ENCODE measurements at places on chromosomes 3 and 15.

DNA sequence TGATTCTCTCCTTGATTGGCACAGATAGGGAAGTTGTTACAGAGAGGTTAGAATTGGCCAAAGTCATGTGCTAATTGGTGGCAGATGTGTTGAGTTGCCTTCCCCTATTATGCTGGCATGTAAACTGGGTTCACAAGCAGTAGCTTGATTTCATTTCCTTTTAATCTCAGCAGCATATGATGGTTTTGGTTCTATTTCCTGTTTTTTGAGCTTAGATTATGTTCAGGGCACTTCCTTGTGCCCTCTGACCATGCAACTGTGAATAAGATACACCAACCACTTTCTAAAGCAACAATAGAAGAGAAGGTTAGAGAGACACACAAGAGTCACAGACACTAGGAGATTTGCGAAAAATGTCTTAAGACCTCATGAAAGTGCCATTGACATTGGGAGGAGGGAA, 16.5 kb downstream of the HPS3 start:
- DNase-seq, result no peak

GRCh38 chr3:28835751-28836150, 445.1 kb upstream of the RBMS3 start:
- DNase-seq, result no peak

GRCh38 chr3:128780101-128780837, 54.3 kb downstream of the RAB7A start:
- DNase-seq, result no peak

GRCh38 chr3:20739814-20740213, 553.8 kb upstream of the SGO1 start:
- DNase-seq, result no peak

DNA sequence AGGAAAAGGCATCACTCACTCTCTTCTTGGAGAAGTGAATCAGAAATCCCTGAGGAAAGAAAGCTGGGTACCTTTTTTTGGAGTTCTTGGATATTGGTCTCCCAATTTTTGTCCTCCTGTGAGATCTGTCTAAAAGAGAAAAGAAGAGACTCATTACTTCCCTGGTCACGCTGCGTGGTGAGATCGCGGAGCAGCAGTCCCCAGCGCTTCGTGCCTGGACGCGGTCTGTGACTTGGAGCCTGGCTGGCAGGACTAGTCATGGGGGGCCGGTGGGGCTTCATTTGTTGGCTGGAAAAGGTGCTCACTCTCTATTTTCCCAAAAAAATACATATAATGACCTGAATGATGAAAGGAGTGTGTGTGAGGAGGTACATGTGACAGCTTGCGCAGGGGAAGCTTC, 144.0 kb downstream of the OCA2 start:
- no peak for DNase-seq

DNA sequence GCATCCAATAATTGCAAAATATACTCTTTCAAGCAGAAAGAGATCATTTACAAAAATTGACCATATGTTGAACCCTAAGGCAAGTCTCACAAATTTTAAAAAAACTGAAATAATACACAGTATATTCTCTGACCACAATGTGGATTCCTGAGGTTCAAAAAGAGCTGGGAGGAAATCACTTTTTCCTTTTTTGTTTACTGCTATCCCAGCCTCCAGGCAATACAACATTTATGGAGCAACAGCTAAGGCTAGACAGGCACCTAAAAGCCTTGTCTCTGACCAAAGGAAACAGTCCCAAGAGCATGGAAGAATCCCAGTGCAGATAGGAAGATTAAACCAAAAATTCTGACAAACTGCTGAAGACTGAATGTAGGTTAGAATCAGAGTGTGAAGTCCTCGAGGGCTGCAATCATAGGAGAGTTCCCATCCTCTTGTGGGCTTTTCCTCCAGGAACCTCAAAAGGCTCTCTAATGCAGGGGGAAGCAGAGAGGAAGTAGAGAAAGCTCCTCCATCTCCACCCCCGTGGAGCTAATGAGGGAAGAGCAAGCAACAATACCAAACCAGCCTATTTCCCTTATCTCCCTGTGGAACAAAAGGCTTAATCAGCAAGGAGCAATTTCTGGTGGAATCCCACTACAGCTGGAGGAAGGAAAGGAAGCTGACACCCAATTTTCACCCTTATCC, 57.0 kb downstream of the TMCC1 start:
- DNase-seq, result no peak

GRCh38 chr3:172836390-172836997, 86.0 kb downstream of the ECT2 start:
- DNase-seq, result no peak

DNA sequence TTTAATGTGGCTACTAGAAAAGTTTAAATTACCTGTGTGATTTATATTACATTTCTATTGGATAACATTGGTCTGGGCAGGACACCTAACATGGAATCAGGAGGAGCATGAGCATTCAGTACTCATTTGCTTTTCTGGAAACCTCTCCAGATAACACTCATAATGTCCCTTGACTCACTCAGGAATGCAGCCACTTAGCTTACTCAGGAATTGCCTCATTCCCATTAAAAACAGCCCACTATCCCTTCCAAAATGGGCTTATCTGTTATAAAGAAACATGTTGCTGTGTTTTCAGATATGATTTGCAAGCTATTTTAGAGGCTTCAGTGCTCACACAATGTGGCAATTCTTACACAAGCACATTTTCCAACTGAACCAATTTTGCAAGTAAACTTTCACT, 17.1 kb downstream of the GBE1 start:
- no peak for DNase-seq

DNA sequence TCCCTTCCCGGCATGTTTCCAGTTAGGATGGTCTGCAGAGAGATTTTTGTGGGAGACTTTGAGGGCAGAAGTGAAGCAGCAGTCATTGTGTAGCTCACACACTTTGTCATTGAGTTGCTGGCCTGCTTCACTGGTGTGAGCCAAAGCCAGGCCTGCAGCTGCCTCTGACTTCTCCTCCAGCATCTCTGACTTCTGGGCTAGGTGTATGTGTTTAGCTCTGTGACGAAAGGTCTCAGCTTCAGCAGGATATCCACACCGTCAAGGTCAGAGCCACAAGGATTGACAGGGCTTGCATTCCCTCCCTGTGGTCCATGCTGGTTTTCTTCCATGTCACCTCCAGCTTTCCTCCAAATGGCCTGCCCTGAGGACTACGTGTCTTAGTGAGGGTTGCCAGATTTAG, 57.1 kb upstream of the OSBPL11 start:
- DNase-seq, result no peak

GRCh38 chr3:31423482-31423881, 109.2 kb upstream of the STT3B start:
- DNase-seq, result no peak

DNA sequence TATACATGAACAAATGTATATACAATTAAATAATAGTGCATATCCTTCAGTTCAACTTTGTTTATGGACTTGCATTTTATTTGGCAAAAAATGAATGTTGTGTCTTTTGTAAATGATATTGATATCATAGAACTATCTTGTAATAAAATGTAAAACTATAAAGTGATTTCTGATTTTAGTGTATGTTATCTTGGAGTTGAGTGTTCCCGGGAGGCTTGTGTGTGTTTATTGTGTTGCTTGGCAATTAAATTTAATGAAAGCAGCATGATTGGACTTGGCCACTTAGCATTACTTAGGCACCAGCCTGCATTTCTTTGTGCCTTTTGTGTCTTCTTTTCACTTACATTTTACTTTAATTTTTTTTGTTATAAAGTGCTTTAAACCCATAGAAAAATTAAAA, 10.6 kb downstream of the ARHGEF26 start:
- no peak for DNase-seq

- DNase-seq, result no peak
These were observed 57.2 kb downstream of the MESD start for GRCh38 chr15:80932513-80932815.

GRCh38 chr3:186002884-186003472, 65.2 kb upstream of the TRA2B start:
- no peak for DNase-seq

DNA sequence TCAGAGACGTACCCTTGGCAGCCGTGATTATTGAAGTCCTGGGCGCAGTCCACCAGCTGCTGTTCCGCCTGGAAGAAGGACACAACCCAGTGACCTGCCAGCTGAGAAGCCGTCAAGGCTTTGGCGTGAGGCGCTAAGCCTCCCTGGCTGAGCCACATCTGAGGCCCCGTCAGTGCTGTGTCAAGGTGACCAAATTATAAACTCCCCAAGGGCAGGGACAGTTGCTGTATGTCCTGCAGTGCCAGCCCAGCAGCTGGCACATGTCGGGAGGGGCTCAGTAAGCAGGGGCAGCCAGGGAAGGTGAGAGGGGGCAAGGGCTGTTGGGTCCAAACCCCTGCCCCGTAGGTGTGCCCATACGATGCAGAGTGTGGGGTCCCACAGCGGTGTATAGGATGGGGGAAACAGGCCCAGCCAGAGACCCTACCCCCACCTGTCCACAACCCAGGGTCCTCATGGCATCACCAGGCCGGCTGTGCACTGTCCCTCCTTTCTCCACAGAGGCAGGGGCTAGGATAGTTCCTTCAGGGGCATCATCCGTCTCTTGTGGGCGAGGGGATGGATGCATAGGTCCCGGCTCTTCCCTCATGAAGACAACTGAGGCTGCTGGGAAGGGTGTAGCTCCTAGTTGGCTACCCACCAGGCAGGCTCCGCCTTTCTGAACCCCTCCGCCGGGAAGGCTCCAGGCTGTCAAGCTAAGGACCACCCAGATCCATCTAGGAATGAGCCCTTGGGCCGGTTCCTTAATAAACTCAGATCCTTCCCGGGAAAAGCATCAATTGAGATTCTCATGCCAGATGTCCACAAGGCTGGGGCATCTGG, 13.2 kb downstream of the CTSH start:
- DNase-seq, result no peak

DNA sequence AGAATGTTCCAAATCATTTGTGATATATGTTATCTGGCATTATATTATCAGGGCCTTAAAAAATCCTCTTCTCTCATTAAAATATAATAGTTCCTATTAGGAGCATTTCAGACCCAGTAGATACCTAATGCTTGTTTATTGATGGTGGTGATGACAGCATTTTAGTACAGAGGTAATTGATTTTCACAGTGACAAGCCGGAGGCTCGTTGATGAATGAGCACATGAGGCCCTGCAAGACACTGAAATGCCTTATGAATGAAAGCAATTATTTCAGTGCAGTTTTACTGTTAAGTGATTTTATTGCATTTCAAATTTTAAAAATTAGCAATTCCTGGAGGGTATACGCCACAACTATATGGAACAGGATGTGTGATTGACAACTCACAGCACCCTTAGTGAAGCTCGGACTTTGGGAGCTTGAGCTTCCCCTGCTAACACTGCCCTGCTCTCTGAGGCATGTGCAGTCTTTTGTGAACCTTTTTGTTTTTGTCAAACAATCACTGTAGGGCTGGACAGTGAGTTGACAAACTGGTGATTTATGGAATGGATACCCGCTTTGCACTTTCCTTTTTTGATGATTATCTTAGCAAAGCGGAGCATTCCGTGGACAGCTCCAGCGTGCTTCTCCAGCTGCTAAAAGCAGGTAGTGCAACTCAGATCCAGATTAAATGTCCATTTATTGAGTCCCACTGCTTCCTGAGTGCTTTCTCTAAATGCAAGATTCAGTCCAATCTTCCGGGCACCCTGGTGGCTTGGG, 187.0 kb upstream of the ATP10A start:
- DNase-seq, result no peak

GRCh38 chr3:113043686-113044085, 52.9 kb downstream of the GTPBP8 start:
- DNase-seq, result no peak

DNA sequence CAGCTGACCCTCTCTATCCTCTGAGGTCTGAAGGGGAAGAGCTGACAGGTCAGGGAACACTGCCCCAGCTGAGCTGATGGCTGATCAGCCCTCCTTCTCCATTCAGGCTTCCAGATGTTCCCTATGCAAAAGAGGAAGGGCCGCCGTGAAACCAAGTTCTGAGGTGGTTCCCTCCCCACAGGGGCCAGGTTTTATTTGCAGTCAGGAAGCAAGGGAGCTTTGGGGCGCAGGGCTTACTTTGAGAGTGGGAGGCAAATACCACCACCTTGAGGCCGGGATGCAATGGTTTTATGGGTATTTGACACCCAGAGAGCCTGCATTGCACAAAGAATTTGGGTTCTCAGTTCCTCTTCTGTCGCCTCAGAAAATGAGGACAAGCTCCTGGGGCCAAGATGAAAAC, 186.9 kb downstream of the ARRDC4 start:
- DNase-seq, result no peak

DNA sequence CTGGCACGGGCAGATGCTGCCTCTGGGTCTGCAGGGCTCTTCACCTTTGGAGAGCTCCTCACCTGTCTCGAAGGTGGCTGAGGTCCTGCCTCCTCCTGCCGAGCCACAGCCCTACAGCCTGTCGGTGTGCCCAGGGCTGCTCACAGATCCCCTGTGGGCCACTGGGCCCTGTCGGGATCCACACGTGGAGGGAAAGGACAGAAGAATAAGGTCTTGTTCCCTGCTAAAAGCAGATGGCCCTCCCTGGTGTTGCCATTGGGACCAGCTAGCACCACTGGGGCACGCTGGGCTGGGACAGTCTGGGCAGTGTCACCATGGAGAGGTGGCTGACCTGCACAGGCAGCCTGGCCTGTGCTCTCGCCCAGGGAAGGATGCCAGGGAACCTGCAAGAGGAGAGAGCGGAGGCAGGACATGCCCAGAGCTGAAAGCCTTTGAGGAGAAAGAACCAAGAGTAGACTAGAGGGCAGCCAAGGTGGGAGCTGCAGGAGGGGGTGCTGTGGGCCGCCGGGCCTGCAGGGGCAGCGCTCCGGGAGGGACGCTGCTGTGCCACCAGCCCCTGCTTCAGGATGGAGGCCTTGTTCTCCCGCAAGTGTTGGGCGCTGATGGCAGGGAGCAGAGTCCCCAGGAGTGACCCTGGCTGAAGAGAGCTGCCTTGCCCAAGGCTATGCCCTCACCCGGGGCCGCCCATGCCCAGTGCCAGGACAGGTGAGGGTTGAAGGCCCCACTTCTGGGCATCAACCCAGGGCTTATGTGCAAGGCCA, 210.2 kb downstream of the XXYLT1 start:
- DNase-seq, result no peak

All from NCI-H187 treated with DMSO at 0.1 percent for 48 hours (cell line).